Left ventricle myocardium inferior (tissue), 1 donor: ENCODE measurements at places on chromosomes 7 and 10. TPM values are rescaled to one million over a fixed set of nuclear protein-coding genes. Genes with fewer than 3 reads are reported as not detected.
A peak's percentile ranks its signal among the peaks of the same experiment; 100 is the strongest.

DNA sequence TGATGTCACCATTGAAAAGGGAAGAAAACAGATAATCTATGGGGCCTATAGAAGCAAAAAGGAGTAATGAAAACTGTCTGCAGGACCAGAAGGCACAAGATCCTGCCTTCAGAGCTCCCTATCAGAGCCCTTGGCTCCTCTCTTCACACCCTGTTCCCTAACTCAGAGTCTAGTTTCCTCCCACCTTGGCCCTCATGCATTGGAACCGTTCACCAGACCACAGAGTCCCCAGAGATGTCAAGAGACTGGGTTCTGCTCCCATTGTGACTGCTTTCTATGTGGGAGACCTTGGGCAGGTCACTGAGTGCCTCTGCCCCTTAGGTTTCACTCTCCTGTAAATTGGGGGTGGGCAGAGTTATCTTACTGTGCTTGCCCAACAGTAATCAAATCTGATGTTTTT is 80.1 kb upstream of the RPA3 start:
- no peak for DNase-seq

TASOR2 gene
- 39.9 TPM for total RNA-seq

DNA sequence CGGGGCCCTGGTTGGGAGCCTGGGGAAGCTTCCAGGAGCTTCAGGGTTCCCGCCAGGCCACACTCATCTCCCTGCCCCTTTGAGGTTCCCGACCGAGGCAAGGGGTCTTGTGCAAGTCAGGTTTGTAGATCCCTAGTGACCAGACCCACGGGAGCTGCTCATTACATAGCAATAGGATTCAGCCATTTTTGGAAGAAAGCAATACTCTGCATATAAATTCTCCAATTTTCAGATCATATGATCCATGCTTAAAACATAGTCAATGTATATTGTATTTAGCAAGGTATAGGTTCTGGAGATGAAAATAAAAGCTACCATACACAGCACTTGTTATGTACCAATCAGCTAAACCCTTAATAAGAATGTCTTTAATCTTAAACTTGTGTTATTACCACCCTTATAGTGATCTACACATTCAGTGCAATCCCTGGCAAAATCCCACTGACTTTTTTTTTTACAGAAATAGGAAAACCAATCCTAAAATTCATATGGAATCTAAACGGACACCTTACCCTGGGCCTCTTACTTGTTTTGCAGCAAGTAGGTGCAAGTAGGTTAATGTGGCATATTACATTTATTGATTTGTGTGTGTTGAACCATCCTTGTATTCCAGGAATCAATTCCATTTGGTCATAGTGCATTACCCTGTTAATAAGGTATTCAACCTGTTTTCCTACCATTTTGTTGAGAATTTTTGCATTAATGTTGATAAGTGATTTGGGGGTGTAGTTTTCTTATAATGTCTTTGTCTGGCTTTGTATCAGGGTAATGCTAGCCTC is 13.8 kb upstream of the FKBP9 start:
- no peak for DNase-seq

DNA sequence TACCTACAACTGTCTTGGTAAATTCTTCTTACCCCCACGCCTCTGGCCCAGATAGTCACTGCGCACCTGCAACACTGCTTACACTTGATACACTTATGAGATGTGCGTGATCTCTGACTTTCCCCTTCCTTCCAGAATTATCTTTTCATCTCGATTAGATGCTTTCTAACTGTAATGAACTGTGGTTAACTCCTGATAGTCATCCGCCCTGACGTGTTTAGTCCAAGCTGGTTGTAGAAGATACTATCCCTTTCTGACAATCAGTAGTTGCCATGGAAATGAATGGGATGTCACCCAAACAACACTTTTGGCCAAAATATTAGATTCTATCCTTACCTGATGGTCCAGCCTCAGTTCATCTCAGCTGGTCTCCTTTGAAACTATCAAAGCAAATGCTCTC is 241.5 kb downstream of the ADAM12 start:
- no peak for DNase-seq

DNA sequence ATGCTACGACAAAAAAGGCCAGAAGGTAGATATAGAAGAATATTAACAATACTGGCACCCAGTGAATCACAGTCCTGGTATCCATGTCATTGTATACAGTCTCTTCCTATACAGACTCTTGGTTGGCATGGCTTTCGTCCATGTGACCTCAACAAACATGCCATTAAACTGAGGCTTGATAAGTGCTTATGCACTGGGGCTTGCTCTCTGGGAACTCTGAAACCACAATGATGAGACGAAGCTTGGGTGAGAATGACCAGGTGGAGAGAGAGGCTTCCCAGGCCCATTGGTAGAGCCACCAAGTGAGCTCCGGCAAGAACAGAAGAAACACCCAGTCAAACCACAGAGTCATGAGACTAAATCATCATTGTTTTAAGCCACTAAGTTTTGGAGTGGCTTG is 33.2 kb downstream of the PNPLA8 start:
- DNase-seq, result no peak

SPDYE8 gene
- total RNA-seq, result not detected

- DNase-seq, result no peak
These were observed 109.0 kb downstream of the JCAD start for GRCh38 chr10:29950391-29950790.

OR13A1 gene
- not detected for total RNA-seq

STAG3 gene
- total RNA-seq, result 0.74 TPM

NUB1 gene
- 39.5 TPM for total RNA-seq

DNA sequence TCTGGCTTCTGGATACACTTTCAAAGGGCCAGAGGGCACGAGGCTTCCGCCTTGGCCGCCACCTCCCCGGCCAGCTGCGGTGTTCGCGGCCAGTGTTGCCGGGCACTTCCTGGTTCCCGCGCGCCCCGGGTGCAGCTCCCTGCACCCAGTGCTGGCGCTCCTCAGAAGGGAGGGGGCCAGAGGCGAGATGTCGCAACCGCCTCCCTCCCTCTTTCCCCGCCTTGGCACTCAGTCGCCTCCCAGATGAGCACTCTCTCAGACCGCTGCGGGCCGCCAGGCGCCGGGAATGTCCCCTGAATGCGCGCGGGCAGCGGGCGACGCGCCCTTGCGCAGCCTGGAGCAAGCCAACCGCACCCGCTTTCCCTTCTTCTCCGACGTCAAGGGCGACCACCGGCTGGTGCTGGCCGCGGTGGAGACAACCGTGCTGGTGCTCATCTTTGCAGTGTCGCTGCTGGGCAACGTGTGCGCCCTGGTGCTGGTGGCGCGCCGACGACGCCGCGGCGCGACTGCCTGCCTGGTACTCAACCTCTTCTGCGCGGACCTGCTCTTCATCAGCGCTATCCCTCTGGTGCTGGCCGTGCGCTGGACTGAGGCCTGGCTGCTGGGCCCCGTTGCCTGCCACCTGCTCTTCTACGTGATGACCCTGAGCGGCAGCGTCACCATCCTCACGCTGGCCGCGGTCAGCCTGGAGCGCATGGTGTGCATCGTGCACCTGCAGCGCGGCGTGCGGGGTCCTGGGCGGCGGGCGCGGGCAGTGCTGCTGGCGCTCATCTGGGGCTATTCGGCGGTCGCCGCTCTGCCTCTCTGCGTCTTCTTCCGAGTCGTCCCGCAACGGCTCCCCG is at the start of gene FFAR4:
FFAR4 (plus strand) TSS at position 231 of the 842 bp plus-strand sequence; CDS start at position 287, 56 bp downstream.
- DNase-seq, result peak; percentile 45

IKZF1 gene
- 2.1 TPM for total RNA-seq

DNA sequence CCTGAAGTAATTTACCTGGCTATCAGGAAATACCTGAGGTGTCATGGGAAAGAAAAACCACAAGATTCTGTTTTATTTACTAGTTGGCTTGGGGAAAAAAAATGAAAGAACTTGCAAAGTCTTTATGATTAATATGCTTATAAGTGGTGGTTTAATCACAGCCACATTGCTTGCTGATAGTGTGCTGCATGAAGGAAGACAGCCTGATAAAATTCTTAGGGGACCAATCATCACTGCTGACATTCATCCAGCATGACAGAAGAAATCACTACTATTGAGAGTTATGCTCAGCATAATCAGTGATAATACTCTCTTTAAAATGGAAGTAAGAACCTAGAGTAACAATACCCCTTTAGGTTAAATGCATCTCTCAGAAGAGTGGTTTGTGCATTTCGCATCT is 150.2 kb upstream of the LRRN3 start:
- no peak for DNase-seq

- no peak for DNase-seq
These were observed 203.0 kb downstream of the CNTNAP2 start for GRCh38 chr7:146319629-146320028.

INMT gene
- 49.5 TPM for total RNA-seq

PALD1 gene
- 5.1 TPM for total RNA-seq

GPR26 gene
- not detected for total RNA-seq

DNA sequence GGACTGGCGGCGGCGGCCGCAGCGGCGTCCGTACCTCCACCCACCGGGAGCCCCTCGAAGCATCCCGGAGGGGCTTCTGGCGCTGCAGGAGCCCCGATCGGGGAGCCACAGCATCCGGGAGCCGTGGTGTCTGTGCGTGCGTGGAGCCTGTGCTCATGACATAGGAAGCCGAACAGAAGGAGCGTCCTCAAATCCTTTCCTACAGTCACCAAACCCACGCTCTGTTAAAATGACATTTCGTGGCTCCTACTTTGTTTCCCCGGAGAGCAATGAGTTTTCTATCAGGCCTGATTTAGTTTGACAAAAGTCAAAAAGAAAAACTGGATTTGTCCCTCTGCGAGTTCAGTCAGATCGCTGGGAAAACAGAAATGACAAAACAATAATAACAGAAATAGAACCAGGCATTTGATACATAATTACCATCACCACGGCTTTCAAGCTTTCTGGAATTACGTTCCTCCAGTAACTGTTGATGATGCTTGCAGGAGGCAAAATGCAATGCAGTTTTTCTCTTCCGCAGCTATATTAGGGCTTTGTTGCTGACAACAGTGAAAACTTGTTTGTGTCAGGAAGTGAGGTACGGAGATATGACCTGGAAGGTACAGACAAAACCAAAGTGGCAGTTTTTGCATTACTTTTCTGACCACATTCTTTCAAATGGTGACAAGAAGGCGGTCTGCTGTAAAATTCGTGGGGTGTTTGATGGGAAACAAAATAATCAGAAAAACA is 219.3 kb upstream of the MKLN1 start:
- no peak for DNase-seq

PKD2L1 gene
- not detected for total RNA-seq

- peak; percentile 18 for DNase-seq
These were observed 700 bp downstream of the SMC3 start for GRCh38 chr10:110568055-110568735.

DNA sequence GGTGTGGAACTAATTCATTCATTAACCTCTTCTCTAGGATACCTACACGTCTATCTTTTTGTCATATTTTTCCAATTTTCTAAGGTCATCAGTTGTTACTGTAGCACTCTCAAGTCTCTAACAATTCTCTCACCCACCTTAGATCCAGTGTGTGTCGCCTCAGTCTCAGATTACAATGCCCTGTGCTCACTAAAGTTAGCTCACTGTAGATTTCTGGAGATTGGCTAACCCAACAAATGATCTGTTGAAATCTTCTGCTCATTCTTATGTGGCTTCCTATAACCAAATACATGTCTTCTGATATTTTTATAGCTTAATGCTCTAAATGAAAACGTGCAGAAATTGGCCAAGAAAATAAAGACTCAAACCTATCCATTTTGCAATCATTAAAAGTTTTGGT is 142.6 kb downstream of the SLC25A13 start:
- DNase-seq, result no peak

- no peak for DNase-seq
These were observed 144.3 kb downstream of the KCNMA1 start for GRCh38 chr10:77493239-77493806.

EBLN1 gene
- total RNA-seq, result not detected

DNA sequence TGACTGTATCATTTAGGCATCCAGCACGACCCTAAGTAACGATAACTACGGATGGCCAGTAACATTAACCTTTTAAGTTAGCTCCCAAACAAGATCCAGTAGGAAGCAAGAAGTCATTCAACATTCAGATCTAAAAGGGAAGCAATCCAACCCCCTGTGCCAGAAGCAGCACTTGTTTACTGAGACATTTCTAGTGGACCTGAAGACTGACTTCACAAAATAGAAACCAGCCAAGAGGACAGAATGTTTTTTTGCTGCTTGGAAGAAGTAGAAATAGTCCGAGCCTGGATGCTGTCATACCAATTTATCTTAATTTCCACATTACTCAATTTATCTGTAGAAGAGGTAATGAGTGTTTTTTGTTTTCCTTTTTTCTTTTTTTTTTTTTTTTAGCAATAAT is 88.0 kb upstream of the CTTNBP2 start:
- no peak for DNase-seq

GRCh38 chr10:83301732-83302131 is 837.6 kb upstream of the GHITM start:
- no peak for DNase-seq

ZSCAN25 gene
- 9.0 TPM for total RNA-seq

DNA sequence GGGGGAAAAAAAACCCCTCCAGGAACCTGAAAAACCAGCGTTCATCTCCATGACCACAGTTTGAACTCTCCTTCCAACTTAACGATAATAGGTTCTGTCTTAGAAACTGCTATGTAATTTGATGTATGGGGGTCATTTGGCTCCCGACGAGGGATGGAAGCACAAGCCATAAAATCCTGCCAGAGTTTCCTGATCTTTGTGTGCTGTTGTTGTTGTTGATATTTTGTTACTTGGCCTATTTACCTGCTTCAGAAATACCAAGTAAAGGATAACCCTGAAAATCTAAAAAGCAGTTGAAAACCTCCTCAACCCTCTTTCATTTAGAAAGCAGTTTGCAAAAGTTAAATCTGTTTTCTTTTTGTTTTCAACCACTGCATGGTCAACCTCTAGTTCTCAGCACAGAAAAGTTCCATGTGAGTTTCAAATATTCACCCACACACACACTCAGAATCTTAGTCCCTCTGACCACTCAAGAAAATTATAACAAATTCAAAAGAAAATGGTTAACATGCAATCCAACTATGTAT is 9.3 kb upstream of the HOXA2 start:
- no peak for DNase-seq

DNA sequence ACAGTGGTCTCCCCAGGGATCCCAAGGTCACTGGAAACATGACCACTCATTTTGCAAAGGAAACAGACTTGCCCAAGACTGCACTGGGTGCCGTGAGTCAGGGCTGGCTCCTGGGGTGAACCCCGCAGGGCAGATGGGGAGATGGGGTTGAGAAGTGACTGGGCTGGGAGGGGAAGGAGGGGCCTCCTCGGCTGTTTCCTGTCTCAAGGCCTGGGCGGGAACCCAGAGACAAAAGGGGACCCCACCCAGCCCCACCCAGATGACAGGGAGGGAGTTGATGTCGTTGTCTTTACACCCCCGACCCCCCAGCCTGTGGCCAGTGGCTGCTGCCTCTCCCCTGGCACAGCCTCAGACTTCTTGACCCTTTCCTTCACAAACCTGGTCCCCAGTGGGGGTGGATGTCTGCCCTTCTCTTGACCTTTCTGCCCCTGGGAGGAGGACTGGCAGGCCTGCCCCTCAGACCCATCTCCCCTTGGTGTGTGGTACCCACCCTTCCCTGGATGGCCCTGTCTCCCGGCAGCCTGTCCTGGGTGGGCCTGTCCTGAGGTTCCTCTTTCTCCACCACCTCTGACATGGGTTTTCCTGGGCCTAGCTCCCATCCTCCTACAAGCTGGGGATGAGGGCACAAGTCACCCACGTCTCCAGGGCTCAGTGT is 1.4 kb downstream of the MYO1G start:
- DNase-seq, result no peak

OPALIN gene
- total RNA-seq, result not detected

- DNase-seq, result no peak
These were observed 16.0 kb downstream of the HDAC9 start for GRCh38 chr7:18511351-18512140.

SPDYE11 gene
- not detected for total RNA-seq
